ENCODE measurements at places on chromosomes 16 and 17.

DNA sequence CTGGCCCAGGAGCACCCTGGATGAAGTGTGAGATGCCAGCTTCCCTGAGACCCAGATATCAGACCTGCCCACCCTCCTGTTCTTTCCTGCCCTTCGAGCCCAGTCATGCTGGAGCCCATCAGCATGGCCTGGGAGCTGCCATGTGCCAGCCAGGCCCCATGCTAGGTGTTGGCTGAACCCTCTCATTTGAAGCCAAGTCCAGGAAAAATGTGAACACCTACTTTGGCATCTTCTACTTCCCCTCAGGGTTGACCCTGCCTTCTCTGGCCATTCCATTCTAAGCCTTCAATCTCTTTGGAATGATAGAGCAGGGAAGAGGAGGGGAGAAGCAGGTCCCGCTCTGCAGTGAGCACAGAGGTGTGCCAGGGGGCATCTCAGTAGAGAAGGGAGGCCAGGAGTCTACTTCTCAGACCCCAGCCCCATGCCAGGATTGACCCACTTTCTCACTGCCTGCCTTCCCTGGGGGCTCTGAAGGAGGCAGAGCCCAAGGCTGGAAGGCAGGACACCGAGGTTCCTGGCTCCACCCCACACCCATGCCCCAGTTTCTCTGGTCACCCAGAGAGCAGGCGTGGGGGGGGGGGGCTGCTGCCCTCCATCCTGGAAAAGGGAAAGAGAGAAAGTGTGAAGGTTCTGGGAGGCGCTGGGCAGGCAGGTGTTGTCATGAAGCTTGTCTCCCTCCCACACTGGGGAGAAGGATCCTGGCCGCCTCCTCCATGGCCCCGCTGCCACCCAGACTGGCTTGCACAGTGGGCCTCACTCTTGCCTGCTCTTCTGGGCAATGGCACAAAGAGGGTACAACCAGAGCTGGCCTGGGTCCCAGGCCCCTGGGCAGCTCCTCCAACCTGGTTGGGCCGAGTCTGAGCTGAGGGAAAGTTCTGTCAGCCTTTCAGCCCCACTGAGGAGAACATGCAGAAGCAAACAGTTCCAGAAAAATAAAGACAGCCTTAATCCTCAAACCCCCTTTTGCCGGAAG is 9.3 kb downstream of the HDAC5 start:
- DNase-seq, result no peak

- DNase-seq, result peak; percentile 34
These were observed at the start of gene CTF1 for GRCh38 chr16:30896261-30896888. Gene CTF1, plus strand, starts transcription at chr16:30896614. Its CDS starts 30 bp downstream, at chr16:30896644.

DNA sequence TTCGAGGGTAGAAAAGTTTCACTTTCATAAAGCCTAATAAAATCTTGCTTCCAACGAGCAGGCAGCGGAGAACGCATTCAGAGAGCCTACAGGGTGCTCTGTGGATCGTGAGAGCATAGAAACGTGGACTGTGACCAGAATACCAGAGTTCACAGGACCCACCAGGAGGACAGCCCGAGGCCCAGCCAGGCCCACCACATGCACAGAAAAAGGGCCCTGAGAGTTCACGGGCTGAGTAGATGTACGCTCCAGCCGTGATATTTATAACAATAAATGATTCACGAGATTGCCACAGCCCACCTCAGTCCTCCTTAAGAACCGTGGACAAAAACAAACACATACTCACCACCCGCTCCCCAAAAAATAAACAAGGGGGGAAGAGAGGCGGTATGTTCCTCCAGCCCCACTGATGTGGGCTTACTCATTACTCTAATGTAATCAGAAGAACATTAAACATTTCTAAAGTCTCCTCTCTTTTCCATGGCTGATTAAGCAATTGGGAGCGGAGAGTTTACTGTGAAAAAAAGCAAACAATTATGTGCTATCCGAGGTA is 207.2 kb downstream of the C16orf78 start:
- no peak for DNase-seq

- no peak for DNase-seq
These were observed 223.0 kb downstream of the SNX29 start for GRCh38 chr16:12199524-12199923.

DNA sequence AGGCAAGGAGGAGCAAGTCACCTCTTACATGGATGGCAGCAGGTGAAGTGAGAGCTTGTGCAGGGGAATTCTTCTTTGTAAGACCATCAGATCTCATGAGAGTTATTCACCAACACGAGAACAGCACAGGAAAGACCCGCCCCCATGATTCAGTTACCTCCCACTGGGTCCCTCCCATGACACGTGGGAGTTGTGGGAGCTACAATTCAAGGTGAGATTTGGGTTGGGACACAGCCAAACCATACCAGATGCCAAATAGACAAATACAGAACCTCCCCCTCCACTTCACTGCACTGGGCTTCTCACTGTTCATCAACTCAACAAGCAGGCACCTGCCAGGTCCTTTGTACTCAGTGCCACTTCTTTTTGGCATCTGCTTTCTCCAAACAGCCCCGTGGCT is 100.2 kb downstream of the WSCD1 start:
- no peak for DNase-seq

- no peak for DNase-seq
These were observed 2.2 kb downstream of the PIP4K2B start for GRCh38 chr17:38797158-38797490.

DNA sequence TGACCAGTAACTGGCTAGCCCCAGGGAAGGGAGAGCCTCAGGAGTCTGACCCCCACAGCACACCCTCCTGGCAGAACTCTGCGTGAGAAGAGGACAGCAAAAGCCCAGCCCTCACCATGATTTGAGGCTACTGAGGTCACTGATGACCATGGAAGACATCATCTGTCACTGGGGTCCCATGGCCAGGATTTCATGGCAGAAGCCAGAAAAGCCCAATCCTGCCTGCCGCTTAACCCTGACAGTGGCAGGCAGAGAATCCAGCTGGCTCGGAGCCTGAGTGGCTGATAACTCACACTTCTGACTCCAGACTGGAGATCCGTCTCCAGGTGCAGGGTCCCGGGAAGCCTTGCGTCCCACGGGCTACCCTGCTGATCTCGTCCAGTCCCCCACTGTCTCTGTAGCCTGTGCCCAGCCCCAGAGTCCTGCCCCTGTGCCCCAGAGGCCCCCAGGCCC is 17.5 kb downstream of the GRIN2C start:
- no peak for DNase-seq

- no peak for DNase-seq
These were observed 307.5 kb upstream of the DYNLRB2 start for GRCh38 chr16:80233097-80233835.

DNA sequence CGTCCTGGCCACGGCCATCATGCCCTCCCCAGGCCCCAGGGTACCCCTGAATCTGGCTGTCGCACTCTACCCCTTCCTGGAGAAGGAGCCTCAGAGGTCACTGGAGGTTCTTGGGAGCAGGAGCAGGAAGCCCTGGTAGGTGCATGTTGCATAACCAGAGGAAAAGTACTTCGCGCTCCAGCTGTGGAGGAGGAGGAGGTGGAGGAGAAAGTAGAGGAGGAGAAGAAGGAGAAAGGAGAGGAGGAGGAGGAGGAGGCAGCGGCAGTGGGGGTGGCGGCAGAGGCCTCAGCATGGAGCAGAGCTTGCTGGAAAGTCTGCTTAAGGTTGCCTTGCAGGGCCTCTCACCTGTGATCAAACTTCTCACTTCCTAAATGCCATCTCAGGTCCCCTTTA is 61.8 kb downstream of the BAIAP2 start:
- no peak for DNase-seq

GRCh38 chr17:61579347-61579746 is 11.7 kb downstream of the NACA2 start:
- no peak for DNase-seq

GRCh38 chr17:15039366-15039765 is 225.8 kb downstream of the PMP22 start:
- no peak for DNase-seq

GRCh38 chr17:4444782-4445473 is 11.2 kb downstream of the SPNS3 start:
- no peak for DNase-seq

DNA sequence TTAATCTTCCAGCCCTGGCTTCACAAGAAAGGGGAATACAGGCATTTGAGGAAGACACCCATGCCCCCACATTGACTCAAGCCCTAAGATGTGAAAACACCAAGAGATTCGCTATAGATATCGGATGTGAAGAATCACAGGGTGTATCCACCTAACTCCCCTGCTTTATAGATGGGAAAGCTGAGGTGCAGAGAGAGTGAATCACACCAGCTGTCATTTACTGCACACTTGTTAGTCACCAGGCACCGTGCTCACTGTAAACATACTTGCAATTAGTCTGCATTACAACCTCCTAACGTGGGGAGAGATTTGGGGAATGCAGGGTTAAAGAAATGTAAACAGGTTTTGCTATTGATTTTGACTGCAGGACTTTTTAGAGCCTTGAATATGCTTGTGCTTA is 325.5 kb downstream of the C16orf95 start:
- DNase-seq, result no peak

DNA sequence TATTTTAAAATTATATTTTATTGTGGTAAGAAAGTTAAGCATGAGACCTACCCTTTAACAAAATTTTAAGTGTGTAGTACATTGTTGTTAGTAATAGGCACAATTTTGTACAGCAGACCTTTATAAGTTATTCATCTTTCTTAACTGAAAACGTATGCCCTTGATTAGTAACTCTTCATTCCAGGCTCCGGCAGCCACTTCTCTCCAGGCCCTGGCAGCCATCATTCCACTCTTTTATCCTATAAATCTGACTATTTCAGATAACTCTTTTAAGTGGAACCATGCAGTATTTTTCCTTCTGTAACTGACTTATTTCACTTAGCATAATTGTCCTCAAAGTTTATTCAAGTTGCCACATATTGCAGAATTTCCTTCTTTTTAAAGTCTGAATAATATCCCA is 348.2 kb downstream of the CDH11 start:
- DNase-seq, result no peak

DNA sequence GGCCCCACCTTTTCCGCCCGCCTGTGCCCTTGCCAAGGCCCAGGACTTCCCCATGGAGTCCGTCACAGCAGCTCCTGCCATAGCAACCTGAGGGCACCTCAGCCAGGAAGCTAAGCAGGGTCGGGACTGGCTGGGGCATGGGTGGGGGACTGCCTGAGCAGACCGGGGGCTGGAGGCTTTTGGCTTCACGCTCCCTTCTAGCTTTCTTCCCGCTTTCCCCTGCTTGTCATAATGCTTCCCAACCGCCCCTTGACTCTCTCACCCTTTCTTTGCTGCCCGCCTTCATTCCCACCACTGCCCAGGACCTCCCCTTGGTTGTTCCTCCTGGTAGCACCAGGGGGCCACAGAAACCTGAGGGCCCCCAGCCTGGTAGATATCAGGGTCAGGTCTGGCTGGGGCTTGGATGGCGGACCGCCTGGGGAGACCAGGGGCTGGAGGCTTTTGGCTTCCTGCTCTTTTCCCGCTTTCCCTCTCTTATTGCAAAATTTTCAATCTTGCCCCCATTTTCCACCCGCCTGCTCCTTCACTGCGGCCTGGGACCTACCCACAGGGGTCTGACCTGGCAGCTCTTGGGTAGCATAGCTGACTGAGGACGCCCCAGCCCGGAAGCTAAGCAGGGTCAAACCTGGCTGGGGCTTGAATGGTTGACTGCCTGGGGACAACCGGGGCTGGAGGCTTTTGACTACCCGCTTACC is 2287.7 kb downstream of the TP53TG3F start:
- no peak for DNase-seq

- DNase-seq, result no peak
These were observed 169.4 kb downstream of the ABCA8 start for GRCh38 chr17:68785565-68786486.

DNA sequence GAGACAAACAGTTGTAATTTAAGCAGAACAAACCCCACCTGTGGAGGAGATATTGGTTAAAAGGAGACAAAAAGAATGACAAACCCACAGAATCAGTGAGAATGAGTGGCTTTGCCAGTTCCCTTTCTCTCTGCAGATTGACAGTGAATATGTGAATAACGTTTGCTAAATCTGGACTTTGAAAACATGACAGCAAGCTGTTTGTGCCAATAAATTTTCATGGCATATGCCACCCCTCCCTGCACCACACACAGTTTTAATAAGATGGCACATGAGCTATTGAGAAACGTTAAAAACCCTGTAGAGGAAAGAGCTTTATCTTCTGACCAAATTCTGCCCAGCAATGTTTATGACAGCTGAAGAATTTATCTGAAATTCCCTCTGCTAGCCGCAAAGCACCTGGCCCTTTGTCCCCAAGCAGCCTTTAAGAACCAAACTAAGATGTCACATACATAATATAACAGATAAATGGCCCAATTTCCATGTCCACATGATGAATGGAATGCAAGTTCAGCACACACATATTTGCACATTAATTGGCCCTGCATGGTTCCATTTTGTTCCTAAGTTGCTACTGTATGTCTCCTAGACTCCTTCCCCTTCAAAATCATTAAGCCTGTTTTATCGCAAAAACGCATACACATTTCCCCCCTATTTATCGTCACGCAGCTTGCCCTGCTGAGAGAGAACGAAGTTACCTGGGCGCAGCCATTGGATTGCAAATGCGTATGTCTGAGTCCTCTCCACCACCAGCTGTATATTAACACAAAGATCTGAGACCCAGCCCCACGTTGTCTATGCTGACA is 773.5 kb upstream of the EEF2KMT start:
- DNase-seq, result no peak

GRCh38 chr17:41190328-41190727 is 641 bp downstream of the KRTAP9-1 start:
- no peak for DNase-seq

DNA sequence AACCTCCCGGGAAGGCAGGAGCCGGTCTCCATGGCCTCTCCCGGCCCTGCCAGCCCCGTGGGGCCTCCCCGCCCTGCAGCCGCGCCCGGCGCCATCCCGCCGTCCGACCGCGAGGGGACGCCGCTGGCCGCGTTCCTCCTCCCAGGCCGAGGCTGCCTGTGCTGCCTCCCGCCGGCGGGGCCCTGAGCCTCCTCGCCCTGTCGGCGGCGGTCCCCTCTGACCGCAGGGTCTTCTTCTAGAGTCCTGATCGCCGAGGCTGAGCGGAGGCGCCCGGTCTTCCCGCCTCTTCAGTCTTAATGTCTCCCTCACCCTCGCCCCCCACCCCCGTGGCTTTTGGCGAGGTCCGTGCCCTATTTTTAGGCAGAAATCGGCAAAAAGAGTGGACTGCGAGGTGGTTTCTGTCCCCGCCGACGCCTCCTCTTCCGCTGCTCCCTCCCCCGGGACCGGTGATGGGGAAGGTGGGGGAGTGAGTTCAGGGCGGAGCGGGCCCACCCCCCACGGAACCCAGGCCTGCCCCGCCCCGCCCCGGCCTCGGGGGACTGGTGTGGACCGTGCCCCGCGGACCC is 794 bp upstream of the CPNE7 start:
- no peak for DNase-seq

- DNase-seq, result no peak
These were observed 492.0 kb upstream of the ERCC4 start for GRCh38 chr16:13427943-13428342.

DNA sequence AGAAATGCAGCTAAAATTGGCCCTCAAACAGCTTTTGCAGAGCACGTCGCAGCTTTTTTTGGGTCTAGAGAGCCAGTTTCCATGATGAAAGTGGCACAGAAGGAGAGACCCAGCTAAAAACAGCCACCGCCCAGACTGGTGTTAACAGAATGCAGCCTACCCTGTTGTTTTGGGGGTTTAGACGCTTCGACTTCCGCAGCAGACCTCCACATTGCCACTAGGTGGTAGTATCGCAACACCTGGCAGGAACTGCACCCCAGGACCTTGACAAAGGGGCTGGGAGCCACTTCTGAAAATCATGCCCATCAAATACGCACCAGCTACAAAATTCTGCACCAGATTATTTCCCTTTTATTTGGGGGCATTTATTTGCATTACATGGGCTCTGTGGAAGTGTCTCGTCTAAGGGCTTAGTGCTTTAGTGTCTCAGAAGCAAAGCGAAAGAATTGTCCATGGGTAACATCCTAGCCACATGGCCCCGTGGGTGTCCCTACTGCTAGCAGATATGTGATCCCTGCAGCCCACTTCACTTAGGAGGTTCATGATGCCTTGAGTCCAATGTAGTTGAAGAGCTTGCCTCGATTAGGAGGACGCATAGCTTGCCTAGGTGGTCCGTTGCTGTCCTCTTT is 167.1 kb downstream of the HAPSTR1 start:
- no peak for DNase-seq
